ENCODE measurements at places on chromosomes 12 and 14.

DNA sequence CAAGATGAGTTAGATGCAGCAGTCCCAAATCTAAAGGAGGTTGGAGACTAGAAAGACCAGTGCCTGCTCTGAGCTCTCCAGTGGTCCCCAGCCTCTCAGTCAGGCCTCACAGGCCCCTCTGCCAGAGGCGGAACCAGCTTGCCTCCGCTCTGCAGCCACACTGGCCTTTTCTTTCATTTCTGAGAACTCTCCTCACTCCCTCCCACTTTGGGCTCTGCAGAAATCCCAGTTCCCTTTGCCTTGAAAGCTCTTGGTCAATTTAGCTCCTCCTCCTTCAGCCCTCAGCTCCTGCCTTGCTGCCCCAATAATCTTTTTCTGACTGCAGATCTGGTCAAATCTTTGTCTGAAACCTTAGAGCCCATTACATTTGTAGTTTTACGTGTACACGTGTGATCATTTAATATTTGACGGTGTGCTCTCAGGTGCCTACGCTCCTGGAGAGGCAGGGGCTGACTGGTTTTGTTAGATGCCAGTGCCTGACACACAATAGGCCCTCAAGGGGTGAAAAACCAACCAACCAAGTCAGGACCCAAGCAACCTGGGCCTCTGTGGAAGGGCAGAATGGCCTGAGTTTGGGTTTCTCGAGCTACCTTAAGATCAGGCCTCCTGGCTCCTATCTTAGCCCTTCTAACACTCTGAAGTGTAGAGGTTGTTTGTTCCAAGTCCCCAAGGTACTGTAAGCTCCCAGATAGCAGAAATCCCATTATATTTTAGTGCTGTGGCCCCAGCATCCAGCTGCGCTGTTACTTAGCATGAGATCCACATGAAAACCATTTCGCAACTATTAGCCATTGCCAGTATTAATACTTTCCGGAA, 1.1 kb upstream of the NUDT4 start:
- no peak for DNase-seq

GRCh38 chr12:75694534-75695268, 183.3 kb upstream of the KRR1 start:
- no peak for DNase-seq

DNA sequence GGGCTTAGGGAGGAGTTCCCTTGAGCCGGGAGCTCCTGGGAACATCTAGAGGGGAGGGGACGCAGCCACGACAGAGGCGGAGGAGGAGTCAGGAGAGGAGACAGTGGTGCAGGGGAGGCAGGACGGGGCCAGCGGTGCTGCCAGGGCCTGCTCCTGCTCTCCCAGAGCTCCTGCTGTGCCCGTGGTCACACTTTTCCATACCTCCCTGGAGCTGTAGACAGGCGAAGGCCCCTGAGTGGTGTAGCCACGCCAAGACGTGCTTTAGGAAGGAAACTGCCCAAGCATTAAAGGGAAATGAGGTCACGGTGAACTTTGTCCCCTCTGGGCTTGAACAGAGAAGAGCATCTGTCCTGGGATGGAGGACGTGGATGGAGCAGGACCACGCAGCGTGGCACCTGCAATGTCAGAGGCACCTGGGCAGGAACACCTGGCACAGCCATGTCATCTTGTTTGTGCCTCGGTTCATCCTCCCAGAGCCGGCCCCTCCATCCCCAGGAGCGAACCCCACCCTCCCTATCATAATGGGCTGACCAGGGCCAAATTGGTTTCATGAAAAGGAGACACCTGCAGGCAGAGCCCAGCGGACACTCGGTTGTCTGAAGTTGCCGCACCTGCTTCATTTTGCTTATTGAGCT, 239.5 kb upstream of the SFSWAP start:
- DNase-seq: no peak

GRCh38 chr14:54867011-54867410, 35.6 kb downstream of the GCH1 start:
- DNase-seq: no peak

GRCh38 chr12:107108995-107109508, 15.7 kb upstream of the CRY1 start:
- no peak for DNase-seq

DNA sequence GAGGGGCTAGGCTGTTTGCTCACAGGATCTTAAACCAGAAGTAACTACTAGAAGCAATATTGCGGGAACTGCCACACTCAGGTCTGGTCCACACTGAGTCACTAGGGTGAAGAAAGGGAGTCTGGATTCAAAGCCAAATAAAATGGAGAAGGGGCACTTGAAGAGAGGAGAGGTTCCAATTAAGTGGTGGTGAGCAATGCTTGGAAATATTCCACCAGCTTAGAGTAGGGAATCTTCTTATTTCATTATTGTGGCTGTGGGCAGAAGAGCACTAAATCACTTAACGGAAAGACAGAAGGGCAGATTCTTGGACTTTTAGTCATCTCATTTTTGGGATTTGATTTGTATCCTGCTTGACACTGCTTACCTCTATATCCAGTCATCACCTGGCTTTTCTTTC, 48.6 kb upstream of the PPP1R12A start:
- DNase-seq: no peak

DNA sequence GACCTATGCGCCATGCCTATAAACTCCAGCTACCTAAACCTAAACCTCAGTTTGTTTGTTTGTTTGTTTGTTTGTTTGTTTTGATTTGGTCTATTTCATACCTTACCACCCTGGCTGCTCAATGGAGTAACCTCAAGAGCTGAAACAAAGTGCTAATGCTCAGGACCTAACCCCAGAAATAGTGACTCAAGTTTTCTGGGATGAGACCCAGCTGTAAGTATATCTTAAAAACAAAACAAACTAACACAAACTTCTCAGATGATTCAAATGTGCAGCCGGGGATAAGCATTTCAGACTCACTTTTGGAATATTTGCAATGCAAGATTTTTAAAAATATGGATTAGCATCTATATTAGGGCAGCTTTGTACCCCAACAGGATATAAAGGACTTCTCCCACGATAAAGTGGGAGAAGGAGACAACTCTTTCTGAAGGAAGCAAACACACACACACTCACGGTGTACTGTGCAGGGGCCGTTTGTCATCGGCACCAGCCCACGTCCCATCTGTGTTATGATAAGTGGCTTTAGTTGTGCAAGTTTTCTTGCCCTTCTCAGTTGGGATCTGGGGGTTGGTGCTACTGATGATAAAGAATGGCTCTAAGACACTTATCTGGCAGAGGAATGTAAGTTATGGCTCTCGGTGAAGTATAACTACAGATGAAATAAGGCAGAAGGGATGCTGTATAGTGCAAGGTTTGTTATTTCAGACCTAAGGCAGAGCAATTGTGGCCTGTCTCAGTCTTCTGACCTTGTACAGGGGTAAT, 516.7 kb upstream of the TMEM132C start:
- DNase-seq: no peak

- DNase-seq: no peak
Observed at GRCh38 chr14:100333311-100333710, 10.2 kb downstream of the SLC25A47 start.

DNA sequence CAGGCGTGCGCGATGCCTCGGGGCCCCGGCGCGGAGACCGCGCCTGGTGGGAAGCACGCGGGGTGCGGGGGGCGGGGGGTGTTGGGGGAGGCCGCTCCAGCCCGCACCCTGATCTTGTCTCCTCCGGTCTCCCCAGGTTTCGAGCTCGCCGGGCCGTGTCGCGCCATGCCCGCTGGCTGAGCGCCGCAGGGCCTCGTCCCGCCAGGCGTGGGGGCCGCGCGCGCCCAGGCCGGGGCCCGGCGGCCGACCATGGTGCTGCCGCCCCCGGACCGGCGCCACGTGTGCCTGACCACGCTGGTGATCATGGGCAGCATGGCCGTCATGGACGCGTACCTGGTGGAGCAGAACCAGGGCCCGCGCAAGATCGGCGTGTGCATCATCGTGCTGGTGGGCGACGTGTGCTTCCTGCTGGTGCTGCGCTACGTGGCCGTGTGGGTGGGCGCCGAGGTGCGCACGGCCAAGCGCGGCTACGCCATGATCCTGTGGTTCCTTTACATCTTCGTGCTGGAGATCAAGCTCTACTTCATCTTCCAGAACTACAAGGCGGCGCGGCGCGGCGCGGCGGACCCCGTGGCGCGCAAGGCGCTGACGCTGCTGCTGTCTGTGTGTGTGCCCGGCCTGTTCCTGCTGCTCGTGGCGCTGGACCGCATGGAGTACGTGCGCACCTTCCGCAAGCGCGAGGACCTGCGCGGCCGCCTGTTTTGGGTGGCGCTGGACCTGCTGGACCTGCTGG, 2.4 kb downstream of the TMEM121 start:
- DNase-seq: no peak

DNA sequence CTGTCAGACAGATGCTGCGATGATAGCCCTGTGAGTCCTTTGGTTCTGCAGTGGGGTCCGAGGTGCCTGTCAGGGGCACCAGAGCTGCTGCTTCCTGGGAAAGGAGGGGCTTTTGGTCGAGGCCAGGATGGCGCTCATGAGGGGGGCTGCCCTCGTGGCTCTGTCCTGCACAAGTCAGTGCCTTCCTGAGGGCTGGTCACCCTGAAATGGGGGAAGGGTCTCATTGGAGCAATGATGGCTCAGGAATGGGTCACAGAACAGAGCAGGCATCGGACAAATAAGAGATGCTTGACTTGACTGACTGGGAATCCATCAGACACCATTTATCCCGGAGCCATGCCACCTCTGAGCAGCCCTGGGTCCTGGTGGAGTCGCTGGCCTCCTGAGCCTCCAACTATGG, 121.9 kb downstream of the ADGRD1 start:
- no peak for DNase-seq

All from stimulated activated CD4-positive, alpha-beta T cell treated with anti-CD3 and anti-CD28 coated beads, Interleukin-12 subunit alpha, Interleukin-12 subunit beta, amount 100 ng/mL, for 24 hours (primary cell).